Myocyte (in vitro differentiated cells): ENCODE measurements at places on chromosomes 6 and 20. TPM values are rescaled to one million over a fixed set of nuclear protein-coding genes. Genes with fewer than 3 reads are reported as not detected.

SLC22A16 gene
- not detected in 2 replicates for total RNA-seq

C6orf52 gene
- total RNA-seq, result 0.75 TPM in 1 of 2 replicates, not detected in the other

MMP24 gene
- 0.16 and 0.29 TPM in 2 replicates for total RNA-seq

KIAA1755 gene
- 0.16 and 0.57 TPM in 2 replicates for total RNA-seq

BTBD9 gene
- total RNA-seq, result 6.8 and 9.9 TPM in 2 replicates

CCHCR1 gene
- 11.9 and 19.8 TPM in 2 replicates for total RNA-seq

ADA gene
- total RNA-seq, result 1.4 and 3.8 TPM in 2 replicates

KCNB1 gene
- total RNA-seq, result 6.1 and 9.0 TPM in 2 replicates

PPP1R18 gene
- 89.3 and 103 TPM in 2 replicates for total RNA-seq

CDC5L gene
- 23.0 and 23.6 TPM in 2 replicates for total RNA-seq

PTCRA gene
- total RNA-seq, result not detected in 2 replicates

GTSF1L gene
- not detected in 2 replicates for total RNA-seq

KIF3B gene
- 15.6 and 16.0 TPM in 2 replicates for total RNA-seq

OR12D3 gene
- not detected in 2 replicates for total RNA-seq

MYH7B gene
- total RNA-seq, result 32.7 and 83.0 TPM in 2 replicates

SLC52A3 gene
- not detected in 2 replicates for total RNA-seq

LY6G6C gene
- total RNA-seq, result not detected in 2 replicates

NOL4L gene
- total RNA-seq, result 2.5 and 3.1 TPM in 2 replicates

CAPN11 gene
- 0.31 and 1.0 TPM in 2 replicates for total RNA-seq

PRKN gene
- 8.9 and 11.6 TPM in 2 replicates for total RNA-seq

MAP1LC3A gene
- total RNA-seq, result 104 and 107 TPM in 2 replicates

HDGFL1 gene
- not detected in 2 replicates for total RNA-seq

PROCR gene
- total RNA-seq, result 3.5 and 3.6 TPM in 2 replicates

ANKRD66 gene
- not detected in 2 replicates for total RNA-seq

ZBTB46 gene
- 19.6 and 20.9 TPM in 2 replicates for total RNA-seq

NKX2-2 gene
- total RNA-seq, result not detected in 2 replicates

SAMHD1 gene
- 15.9 and 20.8 TPM in 2 replicates for total RNA-seq

WFDC5 gene
- not detected in 2 replicates for total RNA-seq

OARD1 gene
- total RNA-seq, result 10.2 and 18.8 TPM in 2 replicates

PACRG gene
- total RNA-seq, result 1.1 and 2.9 TPM in 2 replicates

MYLK2 gene
- 0.10 and 0.13 TPM in 2 replicates for total RNA-seq

COL10A1 gene
- 1.9 and 2.8 TPM in 2 replicates for total RNA-seq

ARFGEF3 gene
- total RNA-seq, result 0.03 and 0.05 TPM in 2 replicates

VGLL2 gene
- 5.7 and 24.4 TPM in 2 replicates for total RNA-seq

REPS1 gene
- total RNA-seq, result 26.1 and 30.9 TPM in 2 replicates

DEFB110 gene
- total RNA-seq, result not detected in 2 replicates

ROS1 gene
- 5.3 and 5.5 TPM in 2 replicates for total RNA-seq
